ENCODE measurements at places on chromosomes 16 and 17.

DNA sequence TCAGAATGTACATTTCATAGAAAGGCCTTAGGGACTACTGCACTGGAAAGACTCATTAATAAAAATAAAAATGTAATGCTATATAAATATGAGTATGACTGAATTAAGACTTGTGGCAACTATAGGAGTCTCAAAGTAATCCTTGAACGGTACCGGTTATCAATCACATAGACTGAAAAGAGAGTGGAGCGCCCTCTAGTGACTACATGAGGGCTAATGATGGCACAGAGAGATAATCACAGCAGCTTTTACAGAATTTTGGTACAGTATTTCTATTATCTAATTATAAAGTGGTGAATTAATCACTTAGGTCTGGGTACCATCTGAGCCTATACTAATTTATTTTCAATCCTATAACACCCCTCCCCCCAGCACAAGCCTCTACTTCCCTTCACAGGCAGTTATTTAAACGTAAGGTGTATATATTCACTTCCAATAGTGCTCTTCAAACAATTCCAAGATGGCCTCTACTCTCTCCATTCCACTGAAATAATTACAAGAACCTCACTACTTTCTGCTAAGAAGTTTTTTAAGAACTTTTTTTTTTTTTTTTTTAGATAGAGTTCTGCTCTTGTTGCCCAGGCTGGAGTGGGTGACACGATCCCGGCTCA is 40.7 kb upstream of the ANKFY1 start:
- peak; percentile 40 for DNase-seq

- DNase-seq, result no peak
These were observed 164.0 kb downstream of the VPS53 start for GRCh38 chr17:550463-551180.

GRCh38 chr17:2237521-2237921 is 66.1 kb downstream of the SMG6 start:
- DNase-seq, result peak; percentile 59

- no peak for DNase-seq
These were observed 5.6 kb downstream of the USP22 start for GRCh38 chr17:21037117-21037803.

- DNase-seq, result no peak
These were observed 25.9 kb upstream of the GSG1L start for GRCh38 chr16:28089205-28089991.

- DNase-seq, result no peak
These were observed at the start of gene ALOX15 for GRCh38 chr17:4641297-4642195. Gene ALOX15, minus strand, starts transcription at chr17:4641678. Its CDS starts 27 bp downstream, at chr17:4641651.

All from hindlimb muscle (tissue), 1 donor.